ENCODE measurements at places on chromosomes 3 and 15.

DNA sequence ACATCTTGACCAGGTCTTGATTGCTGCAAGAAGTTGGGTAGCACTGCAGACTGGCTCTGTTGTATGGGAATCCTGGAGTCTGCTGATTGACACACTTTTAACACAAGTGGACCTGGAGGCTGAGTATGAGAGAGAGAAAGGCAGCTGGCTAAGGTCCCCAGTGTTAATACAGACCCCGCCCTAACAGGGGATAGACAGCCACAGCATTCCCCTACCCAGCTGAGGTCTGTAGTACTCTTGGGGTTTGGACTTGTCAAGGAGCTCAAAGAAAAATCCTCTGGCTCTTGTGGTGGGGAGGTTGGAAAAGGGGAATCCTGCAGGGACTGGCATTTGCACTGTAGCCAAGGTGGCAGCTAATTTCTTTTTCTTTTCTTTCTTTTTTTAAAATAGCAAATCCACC is 192.7 kb downstream of the ZNF621 start:
- DNase-seq, result no peak

DNA sequence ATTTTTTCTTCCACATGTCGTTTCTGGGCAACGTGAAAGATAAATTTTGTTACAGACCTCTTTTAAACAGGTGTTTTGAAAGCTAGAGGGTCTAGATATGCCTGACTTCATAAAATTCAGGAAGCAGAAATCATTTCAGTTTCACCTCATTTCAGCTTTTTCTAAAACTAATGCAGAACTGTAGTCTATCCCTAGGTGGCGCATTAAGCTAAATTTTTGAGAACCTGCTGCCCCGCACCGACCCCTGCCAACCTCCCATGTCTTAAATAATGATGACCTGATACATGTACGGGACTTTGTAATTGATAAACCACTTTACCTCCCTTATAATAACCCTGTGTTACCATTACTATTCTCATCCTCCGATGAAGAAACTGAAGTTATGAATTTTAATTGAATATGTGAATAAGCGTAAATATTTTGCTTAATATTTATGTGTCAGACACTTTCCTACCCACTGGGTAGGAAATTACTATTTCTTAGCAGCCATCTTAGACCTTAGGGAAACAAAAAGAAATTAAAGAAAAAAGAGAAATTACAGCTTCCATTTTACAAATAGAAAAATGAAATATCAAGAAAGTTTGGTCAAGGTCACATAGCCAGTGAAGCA is 78.7 kb upstream of the GCNT3 start:
- DNase-seq, result no peak

DNA sequence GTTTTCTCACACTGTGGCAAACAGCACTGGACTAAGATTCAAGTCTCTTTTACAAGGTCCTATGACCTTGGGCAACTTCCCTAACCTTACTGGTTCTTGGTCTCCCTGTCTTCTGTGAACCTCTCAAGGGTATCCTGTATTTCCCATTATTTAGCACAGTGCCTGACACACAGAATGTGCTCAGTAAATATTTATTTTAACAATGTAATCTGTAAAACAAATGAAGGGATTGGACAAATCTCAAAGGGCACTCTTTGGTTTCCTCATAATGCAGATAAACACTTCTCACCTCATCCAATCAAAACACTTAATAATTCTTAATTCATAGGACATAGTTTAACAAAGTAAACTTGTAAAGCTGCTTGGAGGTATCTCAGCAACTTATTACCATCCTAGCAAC is 12.8 kb downstream of the NUDT16 start:
- no peak for DNase-seq

GRCh38 chr3:58414538-58415197 is 19.0 kb downstream of the PDHB start:
- DNase-seq, result peak; percentile 3

DNA sequence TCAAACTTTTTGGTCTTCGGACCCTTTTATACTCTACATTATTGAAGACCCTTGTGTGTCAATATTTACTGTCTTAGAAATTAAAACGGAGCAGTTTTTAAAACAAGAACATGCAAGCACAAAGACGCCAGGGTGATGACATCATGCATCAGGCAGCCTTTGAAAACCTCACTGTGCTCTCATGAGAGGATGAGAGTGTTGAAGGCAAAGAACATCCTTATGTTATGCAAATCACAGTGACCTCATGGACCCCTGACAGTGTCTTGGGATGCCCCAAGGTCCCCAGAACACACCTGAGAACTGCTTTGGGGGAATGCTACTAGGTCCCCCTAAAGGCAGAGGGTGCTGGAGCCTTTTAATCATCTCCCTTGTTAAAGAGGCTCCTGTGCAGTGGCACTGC is 51.6 kb downstream of the CHDH start:
- no peak for DNase-seq

GRCh38 chr3:128397484-128397883 is 69.2 kb downstream of the DNAJB8 start:
- DNase-seq, result no peak

DNA sequence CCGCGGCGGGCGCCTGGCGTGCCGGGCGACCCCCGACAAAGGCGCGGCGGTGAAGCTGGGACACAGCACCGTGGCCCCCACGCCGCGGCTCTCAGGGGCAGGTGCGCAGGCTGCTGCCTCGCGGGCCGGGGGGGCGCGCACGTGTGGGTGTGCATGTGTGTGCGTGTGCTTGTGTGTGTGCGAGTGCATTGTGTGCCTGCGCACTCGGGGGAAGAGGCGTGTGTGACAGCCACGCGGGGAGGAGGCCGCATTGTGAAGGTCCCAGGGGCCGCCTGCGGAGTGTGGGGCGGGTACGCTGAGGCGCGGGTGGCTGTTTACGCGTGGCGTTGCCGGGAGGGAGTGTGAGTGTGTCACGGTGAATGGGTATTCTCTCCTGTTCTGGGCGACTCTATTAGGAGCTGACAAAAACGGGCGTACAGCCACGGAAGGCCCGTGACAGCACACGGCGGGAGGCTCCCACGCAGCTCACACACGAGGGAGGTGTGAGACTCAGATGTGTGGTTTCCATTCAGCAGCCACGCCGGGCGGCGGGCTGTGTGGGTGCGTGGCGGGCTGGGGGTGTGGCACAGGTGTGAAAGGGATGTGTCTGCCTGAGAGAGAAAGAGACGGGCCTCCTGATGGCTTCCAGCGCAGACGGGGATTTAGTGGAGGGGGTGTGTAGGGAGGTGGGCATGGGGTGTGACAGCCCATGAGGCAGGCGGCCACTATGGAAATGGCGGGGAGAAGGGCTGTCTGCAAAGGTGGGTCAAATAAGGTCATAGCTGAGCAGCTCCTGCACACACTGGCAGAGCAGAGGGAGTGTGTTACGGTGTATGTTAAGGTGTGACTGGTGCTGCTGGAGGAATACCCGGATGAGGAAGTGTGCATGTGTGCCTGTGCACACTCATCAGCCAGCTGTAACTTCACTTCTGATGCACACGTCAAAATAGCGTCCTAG is 750 bp downstream of the PODXL2 start:
- no peak for DNase-seq

GRCh38 chr15:43930079-43930478 is 103.3 kb downstream of the WDR76 start:
- DNase-seq, result no peak

GRCh38 chr3:105747696-105748095 is 121.1 kb downstream of the CBLB start:
- DNase-seq, result no peak

Measured in activated naive CD4-positive, alpha-beta T cell (primary cell).